ENCODE measurements at places on chromosomes 2 and 18. TPM values are rescaled to one million over a fixed set of nuclear protein-coding genes. Genes with fewer than 3 reads are reported as not detected.

The CCDC121 gene
- 2.4 TPM for polyA plus RNA-seq

The NEMP2 gene
- polyA plus RNA-seq: 0.88 TPM

The RPRM gene
- polyA plus RNA-seq: not detected

The CD8B2 gene
- polyA plus RNA-seq: not detected

The MAPRE3 gene
- polyA plus RNA-seq: 26.7 TPM

The NEURL3 gene
- polyA plus RNA-seq: not detected

The KYNU gene
- 3.8 TPM for polyA plus RNA-seq

Data from aorta (tissue), 5 donors.